Heart left ventricle (tissue), 16 donors: ENCODE measurements at places on chromosomes 6 and 20.

GRCh38 chr6:31727034-31727716 is 1.9 kb downstream of the DDAH2 start:
- DNase-seq, result peak; percentile 48

- no peak for DNase-seq
These were observed 1.1 kb downstream of the WFDC5 start for GRCh38 chr20:45113865-45114264.

DNA sequence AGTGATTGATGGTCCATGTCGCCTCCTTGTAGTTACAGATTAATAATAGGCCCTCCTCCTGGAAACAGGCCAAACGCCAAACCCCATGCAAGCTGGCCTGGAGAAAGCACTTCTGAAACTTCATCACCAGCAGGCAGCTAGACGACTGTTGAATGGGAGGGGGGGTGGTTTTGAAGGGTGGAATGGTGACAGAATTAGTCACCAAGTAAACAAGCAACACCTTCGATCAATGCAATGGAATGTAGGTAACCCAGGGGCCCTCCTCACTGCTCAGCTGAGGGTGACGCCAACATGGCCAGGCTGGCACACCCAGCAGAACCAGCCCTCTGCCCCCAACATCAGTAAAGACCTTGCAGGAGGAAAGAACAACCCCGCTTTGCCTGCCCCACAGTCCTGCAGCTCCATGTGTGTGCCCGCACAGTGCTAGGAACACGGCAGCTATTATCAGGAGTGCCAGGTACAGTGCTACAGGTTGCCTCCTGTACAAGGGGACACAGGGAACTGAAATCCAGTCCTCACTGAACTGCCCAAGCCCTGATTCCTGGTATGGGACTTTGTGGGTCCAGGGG is 2.7 kb downstream of the BCAS1 start:
- no peak for DNase-seq

DNA sequence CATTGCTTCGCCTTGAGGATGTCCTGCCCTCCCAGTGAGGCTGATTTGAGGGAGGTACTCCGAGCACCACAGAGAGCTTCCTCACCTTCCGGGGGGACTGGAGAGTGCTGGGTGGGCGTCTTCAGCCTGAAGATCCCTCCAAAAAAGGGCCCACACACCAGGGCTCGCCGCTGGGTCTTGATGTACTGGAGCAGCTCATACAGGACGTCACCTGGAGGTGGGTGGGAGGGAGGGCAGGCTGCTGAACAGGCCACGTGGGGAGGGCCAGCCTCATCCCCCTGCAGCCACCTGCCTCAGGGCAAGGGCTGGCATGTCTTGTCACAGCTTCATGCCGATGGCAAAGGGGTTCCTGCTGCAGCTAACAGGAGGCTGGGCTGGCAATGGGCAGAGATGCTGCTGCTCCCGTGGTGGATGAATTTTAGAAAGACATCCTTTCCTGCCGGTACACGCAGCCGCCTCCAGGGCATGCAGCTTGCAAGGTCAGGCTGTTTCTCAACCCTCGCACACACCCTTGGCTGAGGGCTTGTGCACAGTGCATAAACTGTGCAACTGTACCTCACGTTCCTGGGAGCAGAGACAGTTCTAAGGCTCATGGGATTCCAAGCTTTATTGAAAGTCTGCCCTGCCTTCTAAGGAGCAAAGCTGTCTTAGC is 14.0 kb downstream of the ETV7 start:
- DNase-seq, result no peak

- no peak for DNase-seq
These were observed 151.0 kb upstream of the CITED2 start for GRCh38 chr6:139525415-139525814.

DNA sequence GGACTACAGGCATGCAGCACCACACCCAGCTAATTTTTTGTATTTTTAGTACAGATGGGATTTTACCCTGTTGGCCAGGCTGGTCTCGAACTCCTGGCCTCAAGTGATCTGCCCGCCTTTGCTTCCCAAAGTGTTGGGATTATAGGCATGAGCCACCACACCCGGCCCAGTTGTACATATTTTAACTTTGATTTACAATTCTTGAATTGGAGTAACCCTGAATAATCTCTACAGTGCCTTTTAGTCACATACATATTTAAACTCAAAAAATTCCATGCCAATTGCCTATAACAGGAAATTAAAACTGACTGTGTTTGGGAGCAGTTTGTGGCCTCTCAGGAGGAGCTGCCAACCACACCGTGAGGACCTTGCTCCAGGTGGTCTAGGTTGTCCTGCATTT is 199.8 kb upstream of the PDE10A start:
- no peak for DNase-seq

GRCh38 chr6:142844065-142844755 is 100.8 kb downstream of the HIVEP2 start:
- DNase-seq, result no peak

DNA sequence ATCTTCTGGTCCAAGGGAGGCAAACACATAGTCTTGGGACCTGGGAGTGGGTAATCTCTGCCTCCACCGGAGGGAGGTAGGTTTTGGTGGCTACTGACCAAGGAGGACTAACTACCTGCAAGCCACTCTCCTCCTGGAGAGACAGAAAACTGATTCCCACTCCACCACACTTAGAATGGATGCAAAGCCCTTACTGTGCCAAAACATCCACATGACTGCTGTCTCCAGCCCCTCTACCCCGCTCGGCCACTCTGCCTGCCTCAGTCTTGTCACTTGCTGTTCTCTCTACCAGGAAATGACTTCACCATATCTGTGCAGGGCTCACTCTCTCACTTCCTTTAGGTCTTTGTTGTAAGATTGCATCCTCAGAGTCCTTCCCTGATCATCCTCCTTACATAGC is 129.5 kb upstream of the ARG1 start:
- no peak for DNase-seq

DNA sequence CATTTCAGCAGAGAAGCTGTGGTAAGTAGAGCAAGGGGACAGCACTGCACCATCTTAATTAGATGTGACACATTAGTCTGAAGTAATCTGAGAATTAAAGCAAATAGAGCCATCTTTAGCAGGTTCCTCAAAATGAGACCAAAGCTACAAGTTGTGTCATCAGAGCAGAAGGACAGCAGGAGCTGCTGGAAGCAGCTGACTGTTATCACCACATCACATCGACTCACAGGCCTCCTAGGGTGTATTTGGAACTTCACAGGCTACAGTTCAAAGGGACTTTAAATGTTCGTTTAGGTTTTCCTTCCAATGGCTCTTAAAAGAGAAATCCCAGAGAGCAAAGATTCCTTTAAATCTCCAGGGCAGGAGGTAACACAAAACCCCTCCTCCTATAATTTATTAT is 69.5 kb downstream of the LCA5 start:
- no peak for DNase-seq

GRCh38 chr6:131778169-131778568 is 29.7 kb upstream of the ENPP1 start:
- no peak for DNase-seq

- DNase-seq, result no peak
These were observed 10.8 kb upstream of the UST start for GRCh38 chr6:148735989-148736388.

GRCh38 chr6:134593442-134593841 is 275.5 kb upstream of the SGK1 start:
- no peak for DNase-seq

DNA sequence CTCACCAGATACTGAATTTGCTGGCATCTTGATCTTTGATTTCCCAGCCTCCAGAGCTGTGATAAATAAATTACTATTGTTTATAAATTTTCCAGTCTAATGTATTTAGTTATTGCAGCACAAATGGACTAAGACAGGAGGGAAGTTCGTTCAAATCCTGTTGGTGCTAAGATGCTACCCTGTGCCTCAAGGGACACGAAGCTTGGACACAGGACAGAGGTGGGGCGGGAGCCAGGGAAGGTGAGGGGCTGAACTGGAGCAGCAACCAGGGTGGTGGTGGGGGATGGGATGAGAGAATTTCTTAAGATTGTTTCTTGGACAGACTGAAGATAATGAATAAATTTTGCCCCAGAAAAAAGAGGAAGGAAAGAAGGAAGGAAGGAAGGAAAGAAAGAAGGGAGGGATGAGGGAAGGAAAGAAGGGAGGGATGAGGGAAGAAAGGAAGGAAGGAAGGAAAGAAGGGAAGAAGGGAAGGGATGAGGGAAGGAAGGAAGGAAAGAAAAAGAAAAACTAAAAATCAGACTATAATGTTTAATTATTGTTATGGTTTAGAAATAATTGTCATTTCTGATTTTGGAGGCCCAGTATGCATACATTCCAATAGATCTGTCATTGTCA is 127.2 kb downstream of the CDC5L start:
- no peak for DNase-seq

DNA sequence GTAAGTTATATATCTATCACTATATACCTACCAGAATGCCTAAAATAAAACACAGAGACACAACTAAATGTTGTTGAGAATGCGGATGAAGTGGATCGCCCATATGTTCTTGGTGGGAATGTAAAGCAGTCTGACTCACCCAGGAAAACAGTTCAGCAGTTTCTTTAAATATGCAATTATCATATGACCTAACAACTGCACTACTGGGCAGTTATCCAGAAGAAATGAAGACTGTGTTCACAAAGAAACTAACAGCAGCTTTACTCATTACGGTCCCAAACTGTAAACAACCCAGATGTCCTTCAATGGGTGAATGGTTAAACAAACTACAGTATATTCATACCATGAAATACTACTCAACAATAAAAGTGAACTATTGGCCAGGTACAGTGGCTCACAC is 14.3 kb upstream of the ZC3H12D start:
- no peak for DNase-seq

- no peak for DNase-seq
These were observed 561.3 kb upstream of the JAG1 start for GRCh38 chr20:11235058-11235457.

DNA sequence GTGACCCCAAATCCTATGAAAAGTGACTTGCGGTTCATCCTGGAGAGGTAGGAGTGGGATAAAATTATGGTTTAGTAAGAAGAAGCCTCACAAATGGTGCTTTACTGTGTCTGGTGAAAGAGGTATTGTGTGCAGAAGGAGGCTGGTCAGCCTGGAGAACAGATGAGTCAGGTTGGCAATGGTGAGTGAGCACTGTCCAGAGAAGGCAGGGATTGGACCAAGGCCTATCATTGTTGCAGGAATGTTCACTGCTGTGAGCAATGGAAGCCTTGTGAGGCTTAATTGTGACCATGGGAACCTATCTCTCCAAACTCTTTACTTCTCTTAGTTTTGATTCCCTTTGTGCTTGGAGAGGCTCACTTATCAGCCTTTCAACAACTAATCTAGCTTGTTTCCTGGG is 89.0 kb upstream of the KCNK16 start:
- DNase-seq, result no peak

- DNase-seq, result no peak
These were observed 30.9 kb downstream of the BCL2L1 start for GRCh38 chr20:31691646-31692275.

GRCh38 chr6:89433252-89434149 is 549 bp downstream of the ANKRD6 start:
- DNase-seq, result peak; percentile 29

- DNase-seq, result no peak
These were observed 208.8 kb upstream of the PLCB4 start for GRCh38 chr20:8860011-8860495.

- no peak for DNase-seq
These were observed 8.3 kb downstream of the SEMG2 start for GRCh38 chr20:45229264-45230056.

DNA sequence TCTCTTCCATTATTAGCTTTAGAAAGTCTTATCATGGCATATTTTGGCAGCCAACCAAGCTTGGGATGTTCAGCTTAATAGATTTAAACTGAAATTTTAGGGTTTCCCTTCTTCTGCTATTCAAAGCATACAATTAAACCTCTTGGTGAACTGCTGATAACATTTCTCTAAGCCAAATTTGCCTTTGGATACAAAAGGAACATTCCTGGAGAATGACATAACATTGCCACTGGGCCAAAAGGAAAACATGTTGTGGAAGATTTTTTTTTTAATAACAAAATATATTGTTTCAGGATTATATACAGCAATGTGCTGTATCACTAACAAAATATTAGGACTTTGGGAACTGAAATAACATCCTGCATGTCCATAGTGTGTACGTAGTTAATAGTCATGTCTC is 215.1 kb upstream of the TBX18 start:
- DNase-seq, result no peak

- no peak for DNase-seq
These were observed 11.4 kb upstream of the PBOV1 start for GRCh38 chr6:138229663-138230179.

DNA sequence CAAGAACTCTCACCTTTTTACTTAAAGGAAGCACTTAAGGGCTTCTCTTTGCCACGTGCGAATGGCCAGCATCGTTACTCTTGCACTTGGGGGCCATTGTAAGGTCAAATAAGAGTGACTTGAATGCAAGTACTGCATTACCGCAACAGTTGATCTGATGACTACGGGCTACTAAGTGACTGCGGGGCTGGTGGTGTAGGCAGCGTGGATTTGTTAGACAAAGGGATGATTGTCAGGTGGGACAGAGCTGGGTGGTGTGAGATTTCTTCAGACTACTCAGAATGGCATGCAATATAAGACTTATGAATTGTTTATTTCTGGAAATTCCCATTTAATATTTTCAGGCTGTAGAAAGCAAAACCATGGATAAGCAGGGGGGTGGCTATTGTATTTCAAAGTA is 199.7 kb upstream of the UST start:
- DNase-seq, result no peak

DNA sequence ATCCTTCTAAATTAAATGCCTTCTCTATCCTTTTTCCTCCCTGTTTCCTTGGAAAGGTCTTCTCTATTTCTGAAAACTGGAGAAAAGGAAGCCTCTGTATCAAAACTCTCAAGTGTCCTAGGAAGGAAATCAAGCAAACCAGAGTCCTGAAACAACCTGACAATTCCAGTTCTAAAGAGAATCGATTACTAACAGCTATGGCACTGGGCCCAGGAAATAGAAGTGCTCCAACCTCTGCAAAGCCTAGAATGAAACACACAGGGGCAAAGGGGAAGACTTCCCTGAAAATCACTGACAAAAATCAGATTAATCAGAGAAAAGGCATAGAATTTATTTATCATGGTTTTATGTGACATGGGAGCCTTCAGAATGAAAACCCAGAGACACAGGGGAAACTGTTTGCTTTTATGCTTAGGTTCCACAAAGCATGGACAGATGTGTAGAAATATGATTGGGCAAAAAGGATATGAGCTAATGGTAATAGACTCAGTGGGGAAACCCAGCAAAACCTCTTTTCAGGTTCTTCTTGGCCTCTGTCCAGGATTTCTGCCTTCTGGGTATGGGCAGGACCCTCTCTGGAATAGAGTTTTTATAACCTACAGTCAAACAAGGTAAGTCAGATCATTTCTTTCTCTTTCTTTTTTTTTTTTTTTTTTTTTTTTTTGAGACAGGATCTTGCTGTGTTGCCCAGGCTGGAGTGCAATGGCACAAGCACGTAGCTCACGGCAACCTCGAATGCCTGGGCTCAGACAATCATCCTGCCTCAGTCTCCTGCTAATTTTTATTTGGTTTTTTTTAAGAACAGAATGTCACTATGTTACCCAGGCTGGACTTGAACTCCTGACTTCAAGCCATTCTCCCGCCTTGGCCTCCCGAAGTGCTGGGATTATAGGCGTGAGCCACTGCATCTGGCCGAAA is 91.7 kb downstream of the CD24 start:
- DNase-seq, result no peak
